ENCODE measurements at places on chromosomes 16 and 17.
A peak's percentile ranks its signal among the peaks of the same experiment; 100 is the strongest.

DNA sequence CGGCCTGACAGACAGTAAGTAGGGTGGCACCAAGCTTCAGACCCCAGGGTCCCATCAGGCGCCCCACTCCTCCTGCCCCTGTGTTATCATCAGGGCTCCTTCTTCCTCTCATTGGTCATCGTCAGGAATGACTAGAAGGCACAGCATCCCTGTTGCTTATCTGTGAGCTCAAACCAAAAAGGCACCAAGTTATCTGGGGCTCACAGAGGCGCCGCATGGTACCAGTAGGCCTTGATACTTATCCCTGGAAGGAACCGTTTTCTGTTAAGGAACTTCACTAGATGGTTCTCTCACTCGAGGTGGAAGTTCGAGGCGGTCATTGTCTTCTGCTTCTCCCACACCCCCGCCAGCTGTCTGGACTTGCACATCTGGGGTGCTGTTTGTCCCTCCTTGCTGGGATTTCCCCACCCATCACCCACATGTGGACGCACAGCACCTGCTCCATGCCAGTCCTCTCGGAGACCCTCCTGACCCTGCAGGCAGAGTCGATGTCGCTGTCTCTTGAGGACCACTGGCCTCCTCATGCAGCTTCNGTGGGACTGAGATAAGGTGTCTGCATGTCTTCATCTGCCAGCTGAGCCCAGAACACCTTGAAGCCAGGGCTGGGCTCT is 52.1 kb downstream of the METRNL start:
- DNase-seq: no peak

GRCh38 chr16:74169687-74170376 is 126.8 kb upstream of the PSMD7 start:
- no peak for DNase-seq

- no peak for DNase-seq
Observed at GRCh38 chr16:12739738-12740137, 63.9 kb downstream of the CPPED1 start.

GRCh38 chr16:85141491-85142128 is 29.3 kb upstream of the CIBAR2 start:
- no peak for DNase-seq

DNA sequence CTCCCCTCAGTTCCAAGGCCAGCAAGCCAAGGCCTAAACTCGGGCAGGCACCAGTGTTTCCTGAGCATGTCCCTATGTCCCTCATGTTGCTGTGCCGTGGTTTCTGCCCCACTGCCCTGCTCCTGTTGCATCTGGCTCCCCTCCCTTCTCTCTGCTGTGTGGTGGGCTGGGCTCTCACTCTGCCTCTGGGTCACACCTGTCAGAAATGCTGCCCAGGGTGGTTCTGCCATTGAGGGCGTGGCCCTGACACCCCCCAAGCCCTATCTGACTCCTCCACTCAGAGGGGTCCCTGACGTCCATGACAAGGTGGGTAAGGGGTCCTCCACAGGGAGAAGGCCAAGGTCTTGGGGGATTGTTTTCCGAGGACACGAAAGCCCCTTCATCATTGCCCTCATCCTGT is 9.2 kb upstream of the ITGA3 start:
- no peak for DNase-seq

- no peak for DNase-seq
Observed at GRCh38 chr17:69473841-69474831, 59.6 kb downstream of the MAP2K6 start.

DNA sequence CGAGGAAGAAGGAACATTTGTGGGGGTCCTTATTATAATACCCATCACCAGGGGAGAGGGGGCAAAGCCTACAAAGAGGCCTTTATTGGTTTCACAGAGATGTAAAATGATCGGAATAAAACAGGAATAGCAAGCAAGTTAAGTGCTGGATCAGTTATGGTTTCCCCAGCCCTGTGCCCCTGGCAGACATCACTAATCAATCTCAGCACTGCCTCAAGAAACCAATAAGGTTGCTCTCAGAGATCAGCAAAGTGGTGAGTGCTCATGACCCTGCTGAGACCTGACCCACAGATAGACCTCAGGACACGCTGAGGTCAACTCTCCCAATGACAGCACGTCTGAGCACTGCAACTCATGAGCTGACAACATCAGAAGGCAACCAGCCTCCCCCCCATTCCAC is 66.3 kb downstream of the ZNF423 start:
- no peak for DNase-seq

GRCh38 chr16:54511222-54511731 is 224.7 kb upstream of the IRX3 start:
- no peak for DNase-seq

- DNase-seq: no peak
Observed at GRCh38 chr17:57226793-57227192, 29.5 kb upstream of the MSI2 start.

DNA sequence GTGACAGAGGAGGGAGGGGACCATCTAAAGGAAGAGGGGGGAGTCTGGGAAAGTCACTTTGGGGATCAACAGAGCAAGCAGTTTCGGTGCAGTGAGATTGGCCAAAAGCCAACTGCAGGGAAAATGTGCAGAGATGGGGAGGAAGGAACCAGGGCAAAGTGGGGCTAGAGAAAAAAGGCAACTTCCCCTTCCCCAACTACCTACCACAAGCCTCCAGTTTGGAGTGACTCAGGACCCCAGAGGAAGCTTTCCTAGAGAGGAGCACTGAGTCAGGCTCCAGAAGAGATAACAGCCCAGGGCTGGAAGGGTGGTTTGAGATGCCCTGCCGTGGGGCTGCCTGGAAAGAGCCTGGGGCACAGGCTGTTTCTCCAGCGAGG is 6.9 kb upstream of the CD300LD start:
- DNase-seq: no peak

DNA sequence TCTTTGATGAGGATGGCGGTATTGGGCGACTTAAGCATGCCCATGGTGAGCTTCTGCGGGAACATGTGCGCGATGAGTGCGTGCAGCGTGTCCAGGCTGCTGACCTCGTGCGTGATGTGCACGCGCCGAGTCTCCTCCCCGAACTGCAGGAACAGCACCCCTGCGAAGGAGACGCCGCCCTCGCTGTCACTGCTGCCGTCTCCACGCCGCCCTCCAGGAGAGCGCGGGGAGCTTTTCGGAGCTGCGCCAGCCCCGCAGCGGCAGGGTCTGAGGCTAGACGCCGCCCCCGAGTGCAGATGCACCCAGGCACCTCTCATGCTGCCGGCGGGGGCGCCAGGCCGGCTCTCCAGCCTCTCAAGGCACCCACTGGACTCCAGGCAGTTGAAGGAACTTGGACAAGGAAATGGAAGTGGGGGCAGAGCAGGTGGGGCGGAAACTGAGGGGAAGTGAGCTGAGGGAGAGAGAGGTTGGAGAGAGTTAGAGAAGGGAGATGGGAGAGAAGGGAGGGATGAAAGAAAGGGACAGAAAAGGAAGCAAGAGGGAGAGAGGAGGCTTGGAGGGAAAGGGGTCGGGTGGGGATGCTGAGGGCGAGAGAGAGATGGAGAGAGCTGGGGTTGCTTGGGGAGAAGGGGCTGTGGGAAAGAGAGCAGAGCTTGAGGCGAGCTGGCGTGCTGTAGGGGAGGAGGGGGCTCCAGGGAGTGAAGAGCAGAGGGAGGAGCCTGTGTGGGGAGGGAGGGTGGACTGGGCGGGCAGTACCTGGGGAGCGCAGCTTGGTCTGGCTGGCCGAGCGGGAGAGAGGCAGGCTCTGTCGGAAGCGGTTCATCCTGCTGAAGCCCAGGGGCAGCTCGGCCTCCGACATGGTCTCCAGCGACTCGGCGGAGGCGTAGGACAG is 42.1 kb downstream of the SRCIN1 start:
- DNase-seq: no peak

- no peak for DNase-seq
Observed at GRCh38 chr17:78082988-78083387, 45.6 kb downstream of the TMC6 start.

- DNase-seq: no peak
Observed at GRCh38 chr16:53952215-53953208, 248.6 kb downstream of the FTO start.

GRCh38 chr17:8472663-8473062 is 37.0 kb downstream of the NDEL1 start:
- no peak for DNase-seq

- DNase-seq: no peak
Observed at GRCh38 chr16:85517154-85517553, 96.0 kb upstream of the GSE1 start.

DNA sequence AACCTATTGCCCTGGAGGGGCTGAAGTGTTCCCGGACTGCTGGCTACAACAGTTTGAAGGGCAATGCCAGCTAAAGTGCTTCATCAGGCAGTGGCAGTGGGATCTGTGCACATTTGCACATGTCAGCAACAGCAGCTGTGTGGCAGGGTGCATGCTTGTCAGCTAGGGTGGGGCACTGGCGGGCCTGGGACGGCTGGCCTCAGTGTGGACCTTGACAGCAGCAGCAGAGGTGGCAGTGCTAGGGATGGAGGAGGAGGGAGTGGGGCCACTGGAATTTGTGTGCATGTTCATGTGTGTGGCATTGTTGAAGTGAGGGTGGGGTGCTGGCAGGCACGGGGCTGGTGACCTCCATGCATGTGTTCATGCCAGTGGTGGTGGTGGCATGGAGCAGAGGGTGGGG is 203.3 kb upstream of the HS3ST4 start:
- no peak for DNase-seq

- no peak for DNase-seq
Observed at GRCh38 chr17:52751051-52751450, 592.5 kb upstream of the CA10 start.

DNA sequence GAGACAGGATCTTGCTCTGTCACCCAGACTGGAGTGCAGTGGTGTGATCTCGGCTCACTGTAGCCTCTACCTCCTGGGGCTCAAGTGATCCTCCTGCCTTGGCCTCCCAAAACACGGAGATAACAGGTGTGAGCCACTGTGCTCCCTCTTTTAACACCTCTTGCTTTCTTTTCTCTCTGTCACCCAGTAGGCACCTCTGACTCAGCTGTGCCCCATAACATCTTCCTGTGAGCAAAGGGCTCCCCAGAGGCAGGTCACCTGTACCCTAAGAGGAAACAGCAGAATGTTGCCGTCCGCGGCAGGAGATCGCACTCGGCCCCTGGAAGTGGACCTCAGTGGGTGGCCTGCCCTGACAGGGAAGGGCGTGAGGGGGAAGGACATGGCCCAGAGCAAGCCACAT is 918 bp upstream of the NLRC3 start:
- DNase-seq: peak; percentile 27

DNA sequence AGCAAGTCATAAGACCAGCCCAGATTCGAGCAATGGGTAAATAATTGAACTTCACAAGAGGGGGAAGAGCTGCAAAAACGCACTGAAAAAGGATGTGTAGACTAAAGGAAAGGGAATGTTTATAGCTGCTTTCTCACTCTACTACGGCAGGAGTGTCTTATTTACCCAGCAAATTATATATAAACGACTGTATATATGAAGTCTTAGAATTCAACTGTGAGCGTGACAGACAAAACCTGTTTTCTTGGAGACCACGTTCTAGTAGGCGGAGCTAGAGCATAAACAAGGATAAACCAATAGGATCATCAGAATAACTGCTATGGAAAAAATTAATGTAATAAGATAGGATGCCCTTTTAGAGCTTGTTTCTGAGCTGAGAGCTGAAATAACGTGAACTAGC is 394.6 kb upstream of the MON1B start:
- DNase-seq: no peak

DNA sequence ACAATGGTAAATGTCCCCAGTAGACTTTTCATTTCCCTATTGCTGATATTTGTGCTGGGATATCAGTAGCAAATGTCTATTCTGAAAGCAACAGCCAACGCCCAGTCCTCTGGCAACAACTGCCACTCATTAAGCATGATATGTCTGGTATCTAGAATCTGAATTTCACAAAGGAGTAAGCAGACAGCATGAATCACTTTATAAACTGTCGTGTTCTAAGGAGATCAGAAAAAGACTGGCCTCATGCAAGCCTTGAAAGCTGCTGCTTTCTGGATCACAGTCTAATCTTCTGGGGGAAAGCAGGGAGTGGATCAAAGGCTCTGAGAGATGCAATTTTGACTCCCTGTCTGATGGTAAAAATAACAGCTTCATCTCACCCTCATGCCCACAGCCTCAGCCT is 153.1 kb upstream of the NOG start:
- no peak for DNase-seq

- no peak for DNase-seq
Observed at GRCh38 chr17:834136-834535, 52.0 kb downstream of the MRM3 start.

GRCh38 chr17:15882777-15883176 is 62.2 kb upstream of the ADORA2B start:
- DNase-seq: no peak

DNA sequence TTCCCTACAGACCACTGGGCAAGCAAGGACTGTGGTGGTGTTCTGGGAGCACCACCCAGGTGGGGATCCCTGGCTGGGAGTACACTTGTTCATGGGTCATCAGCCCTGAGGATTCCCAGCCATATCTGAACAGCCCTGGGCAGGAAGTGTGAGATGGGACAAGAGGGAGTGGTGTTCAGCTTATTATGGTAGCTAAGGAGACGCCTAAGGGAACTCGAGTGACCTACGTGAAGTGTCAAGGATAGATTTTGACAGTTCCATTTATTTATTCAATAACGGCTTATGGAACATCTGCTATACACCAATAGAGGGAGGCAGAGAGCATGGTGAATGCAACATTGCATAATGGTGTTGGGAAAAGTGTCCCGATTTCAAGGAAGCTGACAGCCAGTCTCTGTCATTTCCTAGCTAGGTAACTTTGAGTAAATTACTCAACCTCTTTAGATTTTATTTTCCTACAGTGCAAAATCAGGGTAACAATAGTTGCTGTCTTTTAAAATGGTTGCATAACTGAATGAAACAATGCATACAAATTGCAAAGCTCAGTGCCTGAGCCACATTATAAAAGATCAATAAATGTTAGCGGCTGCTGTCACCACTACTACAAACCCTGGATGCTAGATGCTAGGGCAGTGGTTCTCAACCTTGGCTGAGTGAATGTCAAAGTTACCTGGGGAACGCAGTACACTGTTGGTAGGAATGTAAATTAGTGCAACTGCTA is 534.1 kb downstream of the GRIN2A start:
- DNase-seq: no peak

DNA sequence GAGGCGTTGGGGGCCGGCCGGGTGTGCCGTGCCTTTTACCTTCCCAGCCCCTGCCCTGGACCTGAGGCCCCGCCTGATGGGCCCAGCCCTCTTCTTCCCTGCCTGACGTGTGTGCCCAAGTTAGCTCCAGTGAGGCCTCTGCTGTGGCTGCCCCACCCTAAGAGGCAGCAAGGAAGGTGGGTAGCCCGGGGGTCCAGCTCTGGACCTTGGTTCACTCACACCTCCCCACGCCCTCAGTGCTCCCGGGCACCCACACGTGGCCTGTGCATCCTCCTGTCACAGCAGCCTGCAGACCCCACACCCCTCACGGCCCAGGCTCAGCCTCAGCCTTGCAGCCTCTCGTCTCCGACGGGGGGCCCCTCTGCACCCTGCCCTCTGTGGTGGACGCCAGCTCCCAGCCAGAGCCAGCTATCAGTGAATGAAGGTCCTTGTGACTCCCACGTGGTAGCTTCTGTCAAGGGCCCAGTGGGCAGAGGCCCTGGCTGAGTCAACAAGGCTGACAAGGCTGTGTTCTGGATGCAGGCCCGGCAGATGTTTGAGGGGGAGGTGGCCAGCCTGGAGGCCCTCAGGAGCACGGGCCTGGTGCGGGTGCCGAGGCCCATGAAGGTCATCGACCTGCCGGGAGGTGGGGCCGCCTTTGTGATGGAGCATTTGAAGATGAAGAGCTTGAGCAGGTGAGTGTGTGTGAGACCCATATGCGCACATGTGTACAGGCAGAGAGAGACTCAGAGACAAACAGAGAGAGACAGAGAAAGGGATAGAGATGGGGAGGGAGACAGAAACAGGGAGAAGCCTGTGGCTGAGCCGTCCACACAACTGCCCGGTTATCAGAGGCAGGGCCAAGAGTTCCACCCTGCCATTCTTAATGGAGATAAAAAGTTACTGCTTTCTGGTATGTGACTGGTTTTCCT is 2.8 kb downstream of the FN3K start:
- DNase-seq: no peak

Data from stimulated activated CD4-positive, alpha-beta T cell treated with anti-CD3 and anti-CD28 coated beads, Interleukin-4, amount 100 ng/mL, for 1 hour (primary cell).